ENCODE measurements at places on chromosomes 4 and X.
A peak's percentile ranks its signal among the peaks of the same experiment; 100 is the strongest.

GRCh38 chrX:134737721-134738369 lies 79.6 kb upstream of the PLAC1 start:
- no peak for DNase-seq

DNA sequence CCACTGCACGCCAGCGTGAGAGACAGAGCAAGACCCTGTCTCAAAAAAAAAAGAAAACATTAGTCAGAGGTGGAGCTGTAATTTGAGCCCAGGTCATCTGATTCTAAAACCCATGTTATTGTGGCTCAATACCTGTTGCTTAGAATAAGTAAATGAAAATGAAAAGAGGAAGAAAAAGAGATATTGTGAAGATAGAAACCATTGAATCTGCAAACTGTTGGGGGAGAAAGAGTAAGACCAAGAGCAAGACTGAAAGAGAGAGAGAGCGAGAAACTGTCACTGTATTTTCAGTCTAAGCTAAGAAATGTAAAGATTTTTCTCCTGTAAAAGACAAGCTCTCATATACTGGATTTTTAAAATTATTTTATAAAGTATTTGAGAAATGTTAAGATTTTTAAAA lies 9.7 kb upstream of the IGSF1 start:
- no peak for DNase-seq

GRCh38 chrX:151987108-151987507 lies 12.6 kb upstream of the GABRE start:
- DNase-seq, result no peak

GRCh38 chr4:78776079-78776728 lies at the start of gene BMP2K:
Gene BMP2K, plus strand, starts transcription at chr4:78776350. Its CDS starts 194 bp downstream, at chr4:78776544.
- peak; percentile 78 for DNase-seq

DNA sequence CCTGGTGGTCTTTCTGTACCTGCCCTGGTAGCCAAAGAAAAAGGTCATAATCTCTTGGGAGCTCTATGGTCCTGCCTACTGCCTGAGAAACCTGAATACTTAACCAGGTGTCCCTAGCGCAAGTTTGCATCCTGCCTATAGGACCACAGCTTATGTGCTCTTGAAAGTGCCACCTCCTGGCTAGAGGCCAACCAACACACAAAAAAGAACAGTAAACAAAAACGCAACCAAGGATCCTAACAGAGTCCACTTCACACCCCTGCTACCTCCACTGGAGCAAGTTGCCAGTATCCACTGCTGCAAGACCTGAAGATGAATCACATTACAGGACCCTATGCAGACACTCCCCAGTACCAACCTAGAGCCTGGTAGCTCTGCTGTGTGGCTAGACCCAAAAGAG lies 103.2 kb upstream of the PABPC5 start:
- DNase-seq, result no peak

DNA sequence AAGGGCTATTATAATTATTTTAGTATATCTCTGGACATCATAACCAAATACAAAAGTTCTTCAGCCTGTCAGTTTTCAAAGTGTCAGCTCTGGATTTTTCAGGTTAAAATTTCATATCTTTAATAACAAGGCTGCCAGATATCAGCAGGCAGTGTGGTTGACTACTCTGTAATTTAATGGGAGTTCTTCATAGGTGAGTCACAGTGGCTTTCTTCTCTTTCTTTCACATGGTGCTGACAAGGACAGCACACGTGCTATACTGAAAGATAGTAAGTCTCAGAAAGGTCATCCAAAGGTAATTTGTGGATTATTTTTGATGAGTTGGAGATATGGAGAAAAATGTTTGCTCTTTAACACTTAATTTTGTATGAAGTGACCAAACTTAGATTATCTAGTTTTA lies 43.2 kb downstream of the GALNT7 start:
- no peak for DNase-seq

DNA sequence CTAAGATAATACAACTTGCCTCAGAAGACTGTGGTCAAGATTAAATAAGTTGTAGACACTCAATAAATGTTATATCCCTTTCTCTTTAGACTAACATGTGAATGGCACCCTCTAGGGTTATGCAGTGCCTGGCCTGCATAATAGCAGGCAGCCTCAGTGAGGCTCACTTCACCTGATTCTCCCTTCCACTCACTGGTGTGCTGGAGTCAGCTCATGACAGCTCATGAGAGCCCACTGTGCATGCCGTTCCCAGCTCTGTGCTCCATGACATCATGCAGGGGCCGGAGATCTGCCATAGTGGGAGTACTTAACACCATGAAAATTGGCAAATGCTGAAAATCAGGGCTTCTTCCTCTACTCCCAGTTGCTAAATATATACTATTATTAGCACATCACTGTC lies 64.5 kb downstream of the TEC start:
- DNase-seq, result no peak

DNA sequence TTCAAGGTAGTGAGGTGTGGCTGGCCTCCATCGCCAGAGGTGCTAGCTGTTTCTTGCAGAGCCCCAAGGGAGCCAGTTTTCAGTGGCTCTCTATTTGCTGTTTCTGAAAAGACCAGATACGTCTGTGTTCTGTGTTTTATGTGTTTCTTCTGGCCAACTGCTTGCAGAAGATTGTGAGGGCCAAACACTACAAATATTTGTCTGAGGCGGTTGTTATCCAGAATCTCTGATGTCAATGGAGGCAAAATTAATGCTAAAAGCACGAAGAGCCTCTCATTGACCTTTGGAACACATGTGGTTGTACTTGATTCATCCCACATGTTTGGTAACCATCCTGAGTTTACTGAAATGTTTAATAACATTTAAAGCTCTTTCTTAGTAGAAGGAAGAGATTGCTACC lies 113.9 kb downstream of the CT47B1 start:
- no peak for DNase-seq

GRCh38 chr4:112225157-112225556 lies 6.4 kb upstream of the AP1AR start:
- DNase-seq, result no peak
